Omental fat pad (tissue), 4 donors: ENCODE measurements at places on chromosomes 3 and 15.

- no peak for DNase-seq
Measured at GRCh38 chr3:125221831-125222230, 9.3 kb upstream of the SLC12A8 start.

DNA sequence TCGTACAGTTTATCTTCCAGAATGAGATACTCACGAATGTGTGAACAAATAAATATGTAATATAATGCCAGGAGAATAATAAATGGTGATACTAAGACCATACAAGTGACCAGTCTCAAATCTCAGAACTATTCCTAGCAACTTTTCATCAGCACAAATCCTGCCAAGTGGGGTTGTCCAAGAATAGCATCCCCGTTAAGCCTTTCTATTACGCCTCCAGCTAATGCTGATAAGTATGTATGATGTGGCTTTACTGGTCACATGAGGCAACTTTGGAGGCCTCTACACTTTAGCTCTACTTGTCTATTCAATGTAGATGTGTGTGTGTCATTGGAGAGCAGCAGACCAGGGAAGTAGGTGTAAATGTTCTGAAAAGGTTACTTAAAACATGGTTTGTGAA, 129.5 kb downstream of the KCNMB2 start:
- no peak for DNase-seq

DNA sequence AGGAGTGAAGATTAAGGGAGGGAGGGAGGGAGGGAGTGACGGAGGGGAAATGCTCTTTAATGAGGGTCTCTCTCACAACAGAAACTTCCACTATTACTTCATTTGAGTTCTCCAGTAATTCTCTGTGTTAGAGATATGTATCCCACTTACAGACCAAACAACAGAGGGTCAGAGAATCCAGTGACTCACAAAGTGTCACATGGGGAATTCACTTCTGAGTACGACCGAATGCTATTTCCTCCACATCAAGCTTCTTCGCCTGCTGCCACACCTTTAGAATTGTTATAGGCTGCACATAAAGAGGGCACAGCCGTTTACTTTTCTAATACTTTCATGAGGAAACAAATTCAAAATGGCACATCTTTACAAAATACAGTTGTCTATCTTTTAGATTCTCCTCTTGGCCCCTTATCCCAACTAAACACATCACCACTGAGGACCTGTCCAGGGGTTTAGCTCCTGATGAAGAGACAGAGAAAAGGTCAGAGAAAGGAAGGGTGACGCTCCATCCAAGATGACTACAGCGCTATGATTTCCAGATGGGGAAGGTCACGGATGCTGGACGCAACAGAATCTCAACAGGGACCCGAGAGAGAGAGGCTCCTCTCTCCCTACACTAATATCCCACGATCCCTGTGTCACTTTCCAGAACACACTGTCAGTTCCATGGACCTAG, 119.0 kb downstream of the XXYLT1 start:
- DNase-seq, result no peak

DNA sequence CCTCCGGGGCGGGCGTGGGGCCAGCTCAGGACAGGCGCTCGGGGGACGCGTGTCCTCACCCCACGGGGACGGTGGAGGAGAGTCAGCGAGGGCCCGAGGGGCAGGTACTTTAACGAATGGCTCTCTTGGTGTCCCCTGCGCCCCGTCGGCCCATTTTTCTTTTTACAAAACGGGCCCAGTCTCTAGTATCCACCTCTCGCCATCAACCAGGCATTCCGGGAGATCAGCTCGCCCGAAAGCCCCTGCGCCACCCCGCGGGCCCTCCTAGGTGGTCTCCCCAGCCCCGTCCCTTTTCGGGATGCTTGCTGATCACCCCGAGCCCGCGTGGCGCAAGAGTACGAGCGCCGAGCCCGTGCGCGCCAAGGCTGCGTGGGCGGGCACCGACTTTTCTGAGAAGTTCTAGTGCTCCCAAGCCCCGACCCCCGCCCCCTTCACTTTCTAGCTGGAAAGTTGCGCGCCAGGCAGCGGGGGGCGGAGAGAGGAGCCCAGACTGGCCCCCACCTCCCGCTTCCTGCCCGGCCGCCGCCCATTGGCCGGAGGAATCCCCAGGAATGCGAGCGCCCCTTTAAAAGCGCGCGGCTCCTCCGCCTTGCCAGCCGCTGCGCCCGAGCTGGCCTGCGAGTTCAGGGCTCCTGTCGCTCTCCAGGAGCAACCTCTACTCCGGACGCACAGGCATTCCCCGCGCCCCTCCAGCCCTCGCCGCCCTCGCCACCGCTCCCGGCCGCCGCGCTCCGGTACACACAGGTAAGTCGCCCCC, at the start of gene THBS1:
Gene THBS1, plus strand, starts transcription at position 595 of the 757 bp plus-strand sequence. CDS start 779 bp downstream, outside the sequence.
- peak; percentile 83 for DNase-seq

DNA sequence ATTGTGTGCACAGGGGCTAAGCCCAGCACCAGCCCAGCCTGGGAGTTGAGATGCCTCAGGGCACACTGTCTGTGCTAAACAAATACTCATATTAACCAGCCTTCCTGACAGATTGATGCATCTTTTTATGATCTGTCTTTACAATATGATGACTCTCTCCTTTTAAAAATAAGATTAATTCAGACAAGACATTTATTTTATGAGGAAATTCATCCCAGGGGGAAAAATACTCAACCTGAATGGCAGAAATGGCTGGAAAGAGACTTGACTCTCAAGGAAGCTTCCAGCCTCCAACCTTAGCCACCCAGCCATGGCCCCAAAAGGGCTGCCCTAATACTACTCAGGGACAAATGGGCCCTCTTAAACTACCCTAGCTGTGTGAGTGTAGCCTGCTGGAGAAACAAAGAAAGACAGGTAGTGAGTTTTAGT, 46.9 kb downstream of the NOX5 start:
- DNase-seq, result no peak

GRCh38 chr3:138063416-138063815, 52.0 kb downstream of the DZIP1L start:
- DNase-seq, result no peak
